ENCODE measurements at places on chromosomes 16 and 17.

GRCh38 chr17:17514361-17514992, 18.3 kb upstream of the RASD1 start:
- no peak overlapping the region for H3K4me3 ChIP-seq
- no peak overlapping the region for H3K27ac ChIP-seq
- no peaks in the 10 kb centered on the region for H3K36me3 ChIP-seq
- DNase-seq = no peak
- H3K27me3 ChIP-seq = no peaks in the 10 kb centered on the region

DNA sequence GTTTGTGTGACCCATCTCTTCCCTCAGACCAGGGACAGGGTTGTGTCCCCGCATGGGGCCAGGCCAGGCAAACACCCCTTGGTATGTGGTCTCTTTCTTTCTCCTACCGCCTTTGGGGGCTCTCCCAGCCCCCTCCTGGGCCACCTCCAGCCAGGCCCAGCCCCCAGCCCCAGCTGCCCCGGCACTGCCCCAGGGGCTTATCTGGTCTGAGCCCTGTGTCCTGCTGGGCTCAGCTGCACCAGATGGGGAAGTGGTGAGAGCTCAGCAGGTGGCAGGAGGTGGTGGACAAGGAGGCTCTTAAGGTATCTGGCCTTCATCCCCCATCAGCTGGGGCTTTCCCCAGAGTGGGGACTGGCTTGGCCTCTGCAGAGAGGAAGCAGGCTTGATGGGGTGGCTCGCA, 8.7 kb downstream of the ADAM11 start:
- H3K27ac ChIP-seq = no peak overlapping the region
- no peaks in the 10 kb centered on the region for H3K4me1 ChIP-seq
- no peaks in the 10 kb centered on the region for H3K36me3 ChIP-seq
- H3K27me3 ChIP-seq = no peaks in the 10 kb centered on the region

DNA sequence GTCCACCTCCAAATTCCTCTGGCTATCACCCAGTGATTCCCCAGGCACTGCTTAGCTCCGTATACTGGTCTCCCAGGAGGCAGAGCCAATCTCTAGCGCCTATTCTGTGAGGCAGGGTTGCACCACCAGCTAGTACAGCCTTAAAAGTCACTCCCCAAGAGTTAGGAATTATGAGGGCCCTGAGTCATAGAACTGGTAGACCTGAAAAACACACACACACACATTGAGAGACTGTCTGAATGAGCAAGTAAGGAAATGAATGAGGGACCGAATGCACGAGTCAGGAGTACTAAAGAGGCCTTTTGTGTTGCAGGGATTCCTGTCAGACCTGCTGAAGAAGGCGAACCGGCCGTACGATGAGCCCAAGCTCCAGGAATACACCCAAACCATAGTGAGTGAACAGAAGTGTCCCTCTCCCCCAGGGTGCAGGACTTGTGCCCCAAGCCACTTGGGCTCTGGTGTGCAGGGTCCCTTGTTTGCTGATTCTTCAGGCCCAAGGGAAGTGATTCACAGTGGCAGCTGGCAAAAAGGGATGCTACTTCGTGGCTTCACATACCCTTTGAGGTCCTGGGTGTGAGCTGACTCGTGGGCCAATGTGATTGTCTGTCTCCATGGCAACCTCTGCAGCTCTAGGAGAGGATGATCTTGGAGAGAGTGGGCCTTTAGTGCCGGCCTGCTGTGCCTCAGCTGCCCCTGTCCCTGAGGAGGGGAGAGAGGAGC, 24.7 kb downstream of the CALB2 start:
- no peaks in the 10 kb centered on the region for H3K4me1 ChIP-seq
- no peak overlapping the region for H3K4me3 ChIP-seq
- no peak overlapping the region for H3K27ac ChIP-seq
- DNase-seq = no peak
- H3K27me3 ChIP-seq = no peaks in the 10 kb centered on the region

GRCh38 chr16:57748596-57748995, 13.0 kb downstream of the KATNB1 start:
- no peak overlapping the region for H3K4me3 ChIP-seq
- H3K4me1 ChIP-seq = no peaks in the 10 kb centered on the region
- DNase-seq = no peak
- no peaks in the 10 kb centered on the region for H3K27me3 ChIP-seq
- H3K27ac ChIP-seq = no peak overlapping the region
- H3K36me3 ChIP-seq = no peaks in the 10 kb centered on the region

DNA sequence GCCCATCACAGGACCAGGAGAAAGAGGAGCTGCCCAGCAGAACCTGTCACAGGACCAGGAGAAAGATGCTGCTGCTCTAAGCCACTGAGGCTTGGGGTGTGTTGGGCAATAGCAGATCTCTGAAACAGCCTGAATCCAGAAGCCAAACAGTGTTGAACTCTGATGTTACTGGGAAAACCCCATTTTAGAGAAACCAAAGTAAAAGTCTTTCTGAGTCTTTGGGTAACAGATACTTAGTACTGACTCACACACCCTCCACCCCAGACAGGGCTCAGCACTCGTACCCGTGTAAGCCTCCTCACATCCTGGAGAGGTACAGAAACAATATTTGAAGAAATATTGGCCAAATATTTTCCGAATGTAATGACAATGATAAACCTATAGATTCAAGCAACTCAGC, 82.8 kb upstream of the GNG13 start:
- no peaks in the 10 kb centered on the region for H3K4me1 ChIP-seq
- H3K36me3 ChIP-seq = no peaks in the 10 kb centered on the region
- H3K27me3 ChIP-seq = no peaks in the 10 kb centered on the region

Measured in B cell (primary cell).